ENCODE measurements at places on chromosomes 2 and 18.
A peak's percentile ranks its signal among the peaks of the same experiment; 100 is the strongest.

DNA sequence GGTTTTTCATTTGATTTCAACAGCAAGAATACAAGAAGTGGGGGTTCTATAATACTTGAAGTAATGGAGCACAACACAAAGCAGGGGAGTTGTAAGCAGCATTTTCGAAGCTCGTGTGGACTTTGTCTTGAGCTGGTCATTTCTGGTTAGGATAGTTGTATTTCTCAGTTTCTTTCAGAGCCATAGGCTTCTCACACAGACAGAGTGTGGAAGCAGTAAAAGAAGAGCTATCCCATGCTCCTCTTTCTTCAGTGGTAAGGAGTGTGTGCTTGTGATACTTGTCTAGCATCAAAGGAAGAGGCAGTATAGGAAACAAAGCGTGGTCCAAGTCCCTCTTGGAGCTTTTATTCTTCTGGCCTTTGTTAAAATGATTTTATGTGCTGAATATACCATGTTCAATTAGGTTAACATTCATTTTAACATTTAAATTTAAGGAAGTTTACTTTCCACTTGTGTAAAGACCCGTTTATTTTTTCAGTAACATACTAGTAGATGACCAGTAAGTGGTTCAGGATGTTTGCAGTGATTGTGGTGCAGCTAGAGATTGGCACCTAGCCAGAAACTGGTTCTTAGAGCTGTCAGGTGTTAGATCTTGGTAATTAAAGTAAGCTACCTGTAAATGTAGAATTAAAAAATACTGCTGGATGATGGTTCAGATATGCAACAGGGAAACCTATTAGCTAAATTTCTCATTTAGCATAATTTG is 14.6 kb downstream of the CCNYL1 start:
- peaks cover 14% of the 10 kb centered on the region for H3K4me1 ChIP-seq
- peaks cover 5% of the 10 kb centered on the region for H3K36me3 ChIP-seq
- H3K27me3 ChIP-seq: no peaks in the 10 kb centered on the region

- H3K36me3 ChIP-seq: peaks cover 6% of the 10 kb centered on the region
- H3K4me3 ChIP-seq: no peak overlapping the region
- H3K27me3 ChIP-seq: no peaks in the 10 kb centered on the region
- no peaks in the 10 kb centered on the region for H3K4me1 ChIP-seq
- H3K27ac ChIP-seq: no peak overlapping the region
Measured at GRCh38 chr2:120809151-120809550, 73.5 kb downstream of the GLI2 start.

- peak overlapping the region; percentile 38 for H3K4me3 ChIP-seq
- H3K4me1 ChIP-seq: peaks cover 34% of the 10 kb centered on the region
- no peak for DNase-seq
- H3K36me3 ChIP-seq: no peaks in the 10 kb centered on the region
Measured at GRCh38 chr2:174053355-174054151, 88.4 kb upstream of the SP3 start.

GRCh38 chr2:109246176-109246575 is 117.2 kb downstream of the SH3RF3 start:
- H3K36me3 ChIP-seq: no peaks in the 10 kb centered on the region
- H3K27ac ChIP-seq: no peak overlapping the region
- peaks cover 24% of the 10 kb centered on the region for H3K4me1 ChIP-seq
- DNase-seq: no peak
- H3K4me3 ChIP-seq: no peak overlapping the region
- H3K27me3 ChIP-seq: peaks cover 13% of the 10 kb centered on the region

- peaks cover 24% of the 10 kb centered on the region for H3K4me1 ChIP-seq
- H3K4me3 ChIP-seq: peak overlapping the region; percentile 72
- peaks cover 88% of the 10 kb centered on the region for H3K27me3 ChIP-seq
- peak; percentile 40 for DNase-seq
Measured at GRCh38 chr2:14633461-14634181, 1.1 kb downstream of the LRATD1 start.

DNA sequence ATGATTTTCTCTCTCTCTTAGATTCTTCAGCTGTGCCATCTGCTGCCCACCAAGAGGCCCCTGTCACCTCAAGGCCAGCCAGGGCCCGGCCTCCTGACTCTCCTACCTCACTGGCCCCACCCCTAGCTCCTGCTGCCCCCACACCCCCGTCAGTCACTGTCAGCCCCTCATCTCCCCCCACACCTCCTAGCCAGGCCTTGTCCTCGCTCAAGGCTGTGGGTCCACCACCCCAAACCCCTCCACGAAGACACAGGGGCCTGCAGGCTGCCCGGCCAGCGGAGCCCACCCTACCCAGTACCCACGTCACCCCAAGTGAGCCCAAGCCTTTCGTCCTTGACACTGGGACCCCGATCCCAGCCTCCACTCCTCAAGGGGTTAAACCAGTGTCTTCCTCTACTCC is 9.4 kb upstream of the GMPPA start:
- H3K27me3 ChIP-seq: peaks cover 62% of the 10 kb centered on the region
- H3K4me1 ChIP-seq: peaks cover 4% of the 10 kb centered on the region
- H3K27ac ChIP-seq: no peak overlapping the region
- H3K36me3 ChIP-seq: no peaks in the 10 kb centered on the region
- no peak overlapping the region for H3K4me3 ChIP-seq

DNA sequence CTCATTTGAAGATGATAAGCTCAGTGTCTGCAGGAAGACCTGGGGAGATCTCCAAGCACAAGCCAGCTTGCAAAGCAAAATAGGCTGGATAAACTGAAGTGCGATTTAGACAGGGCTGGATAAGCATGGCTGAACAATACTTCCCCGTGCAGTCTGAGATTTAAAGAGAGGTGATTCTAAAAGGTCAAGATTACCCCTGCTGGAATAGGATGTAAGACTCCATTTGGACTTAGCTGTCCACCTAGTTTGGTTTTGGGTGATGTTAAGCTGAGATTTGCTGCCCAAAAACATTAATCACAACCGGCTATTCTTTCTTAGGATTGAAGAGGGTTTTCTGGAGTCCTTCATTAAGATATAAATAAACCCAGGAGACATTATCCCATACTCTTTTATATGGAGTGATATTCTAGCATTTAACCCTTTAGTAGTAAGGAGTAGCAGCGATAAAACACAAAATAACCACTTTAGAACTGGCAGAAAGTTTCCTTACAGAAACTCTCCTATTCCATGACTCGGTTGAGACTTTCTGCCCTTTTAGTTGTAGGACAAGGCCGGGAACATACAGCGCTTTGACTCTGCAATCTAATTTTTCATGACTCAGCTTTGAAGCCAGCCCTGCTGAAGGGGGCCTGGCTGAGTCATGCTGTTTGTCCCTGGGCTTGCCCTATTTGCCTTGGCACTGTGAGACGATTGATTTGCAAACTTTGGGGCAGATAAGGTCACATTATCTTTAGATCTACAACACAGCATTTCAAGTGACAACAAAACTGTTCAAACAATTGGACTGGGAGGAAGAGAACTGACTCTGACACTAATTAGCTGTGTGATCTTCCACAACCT is 238.2 kb downstream of the GCA start:
- no peaks in the 10 kb centered on the region for H3K27me3 ChIP-seq
- DNase-seq: no peak
- H3K36me3 ChIP-seq: no peaks in the 10 kb centered on the region
- peaks cover 14% of the 10 kb centered on the region for H3K4me1 ChIP-seq

GRCh38 chr18:2758309-2758708 is 88.5 kb upstream of the EMILIN2 start:
- H3K36me3 ChIP-seq: peaks cover 23% of the 10 kb centered on the region
- H3K27me3 ChIP-seq: no peaks in the 10 kb centered on the region
- no peaks in the 10 kb centered on the region for H3K4me1 ChIP-seq
- H3K27ac ChIP-seq: no peak overlapping the region
- no peak for DNase-seq

- DNase-seq: no peak
- H3K27ac ChIP-seq: no peak overlapping the region
- H3K4me1 ChIP-seq: no peaks in the 10 kb centered on the region
- peaks cover 28% of the 10 kb centered on the region for H3K36me3 ChIP-seq
Measured at GRCh38 chr2:195722075-195722474, 65.0 kb downstream of the SLC39A10 start.

- H3K4me3 ChIP-seq: no peak overlapping the region
- no peaks in the 10 kb centered on the region for H3K36me3 ChIP-seq
- H3K27ac ChIP-seq: no peak overlapping the region
- peaks cover 10% of the 10 kb centered on the region for H3K4me1 ChIP-seq
- no peak for DNase-seq
Measured at GRCh38 chr2:1515986-1516797, 102.9 kb downstream of the TPO start.

DNA sequence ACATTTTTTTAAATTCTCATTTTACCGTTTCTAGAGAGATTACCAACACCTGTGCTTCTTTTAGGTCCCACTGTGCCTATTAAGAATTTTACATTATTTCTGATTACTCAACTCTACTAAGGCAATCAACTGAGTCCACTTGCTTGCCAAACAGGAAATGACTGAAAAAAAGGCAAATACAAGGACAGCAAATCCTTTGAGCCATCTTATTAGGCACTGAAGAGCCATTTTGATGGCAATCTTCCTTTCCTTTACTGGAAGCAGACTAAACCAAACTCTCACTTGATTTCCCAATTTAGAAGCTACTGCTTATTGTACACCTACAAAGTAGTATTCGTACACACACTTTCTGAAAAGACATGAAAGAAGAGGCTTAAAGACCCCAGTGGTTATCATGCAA is 121.4 kb upstream of the COL3A1 start:
- H3K27ac ChIP-seq: peak overlapping the region; percentile 67
- no peak overlapping the region for H3K4me3 ChIP-seq
- H3K36me3 ChIP-seq: no peaks in the 10 kb centered on the region
- H3K4me1 ChIP-seq: peaks cover 50% of the 10 kb centered on the region
- no peak for DNase-seq

DNA sequence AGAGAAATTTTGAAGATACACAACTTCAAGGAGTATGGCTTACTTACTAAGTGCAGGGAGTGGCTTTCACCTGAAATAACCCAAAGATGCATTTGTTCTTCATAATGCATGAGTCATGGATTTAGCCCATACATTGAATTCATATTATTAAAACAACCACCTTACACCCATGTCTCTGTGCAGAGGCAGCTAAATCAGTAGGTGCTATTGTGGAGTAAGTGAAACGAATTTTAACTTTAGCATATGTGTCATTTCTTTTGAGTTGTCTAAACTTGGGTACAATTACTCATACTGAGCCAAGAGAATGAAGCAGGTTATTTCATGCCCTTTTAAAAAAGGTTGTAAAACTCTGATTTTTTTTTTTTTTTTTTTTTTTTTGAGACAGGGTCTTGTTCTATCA is 11.0 kb upstream of the ANKRD29 start:
- no peak overlapping the region for H3K27ac ChIP-seq
- no peak for DNase-seq

DNA sequence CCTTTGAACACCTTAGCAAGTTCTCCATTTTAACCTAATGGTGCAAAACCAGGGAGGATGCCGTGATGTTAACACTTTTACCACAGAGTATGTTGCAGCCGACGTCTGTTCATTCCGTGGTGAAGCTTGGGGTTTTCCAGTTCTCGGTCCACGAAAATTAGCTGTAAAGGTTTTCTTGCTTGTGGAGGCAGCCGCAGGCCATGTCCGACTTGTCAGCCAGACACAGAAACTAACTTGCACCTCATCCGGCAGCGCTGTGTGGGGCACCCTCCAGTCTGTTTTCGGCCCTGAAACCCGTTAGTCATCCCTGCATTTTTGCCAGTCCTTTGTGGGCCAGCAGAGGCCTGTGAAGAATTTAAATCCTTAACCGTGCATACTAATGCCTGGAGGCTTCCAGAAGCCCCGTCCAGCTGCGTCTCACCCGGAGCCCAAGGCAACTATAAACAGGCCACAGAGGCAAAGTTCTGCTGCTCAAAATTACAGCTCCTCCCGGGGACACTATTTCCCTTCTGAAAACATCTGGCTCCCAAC is 70.6 kb downstream of the SH3YL1 start:
- no peaks in the 10 kb centered on the region for H3K27me3 ChIP-seq
- H3K4me3 ChIP-seq: no peak overlapping the region
- no peaks in the 10 kb centered on the region for H3K4me1 ChIP-seq
- H3K27ac ChIP-seq: no peak overlapping the region

DNA sequence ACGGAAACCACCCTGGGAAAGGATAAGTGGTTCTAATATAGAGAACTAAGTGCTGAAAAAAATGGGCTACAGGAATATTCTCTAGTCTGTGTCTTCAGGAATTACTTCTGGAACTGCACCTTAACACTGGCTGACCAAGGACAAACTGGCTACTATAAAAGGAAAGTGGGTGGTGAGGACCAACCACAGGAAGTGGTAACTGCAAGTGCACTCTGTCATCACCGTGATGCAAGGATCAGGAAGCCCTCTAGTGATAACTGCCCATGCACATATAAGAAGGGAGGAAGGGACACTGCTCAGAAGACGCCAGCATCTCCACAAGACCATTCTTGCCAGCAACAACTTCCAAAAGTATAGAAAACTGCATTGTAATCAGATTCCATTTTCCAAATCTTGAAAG is 424.4 kb upstream of the RGPD4 start:
- H3K27ac ChIP-seq: no peak overlapping the region
- no peak overlapping the region for H3K4me3 ChIP-seq
- no peak for DNase-seq
- no peaks in the 10 kb centered on the region for H3K36me3 ChIP-seq
- H3K27me3 ChIP-seq: peaks cover 1% of the 10 kb centered on the region
- H3K4me1 ChIP-seq: peaks cover 7% of the 10 kb centered on the region

DNA sequence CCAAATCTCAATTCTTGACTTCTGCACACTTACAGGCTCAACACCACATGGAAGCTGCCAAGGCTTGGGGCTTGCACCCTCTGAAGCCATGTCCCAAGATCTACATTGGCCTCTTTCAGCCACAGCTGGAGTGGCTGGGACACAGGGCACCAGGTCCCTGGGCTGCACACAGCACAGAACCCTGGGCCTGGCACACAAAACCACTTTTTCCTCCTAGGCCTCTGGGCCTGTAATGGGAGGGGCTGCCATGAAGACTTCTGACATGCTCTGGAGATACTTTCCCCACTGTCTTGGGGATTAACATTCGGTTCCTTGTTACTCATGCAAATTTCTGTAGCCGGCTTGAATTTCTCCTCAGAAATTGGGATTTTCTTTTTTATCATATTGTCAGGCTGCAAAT is 29.9 kb downstream of the SP9 start:
- DNase-seq: no peak
- no peaks in the 10 kb centered on the region for H3K4me1 ChIP-seq
- H3K36me3 ChIP-seq: peaks cover 72% of the 10 kb centered on the region
- H3K4me3 ChIP-seq: no peak overlapping the region

- no peak overlapping the region for H3K27ac ChIP-seq
- DNase-seq: no peak
- no peak overlapping the region for H3K4me3 ChIP-seq
- H3K27me3 ChIP-seq: no peaks in the 10 kb centered on the region
- H3K4me1 ChIP-seq: peaks cover 23% of the 10 kb centered on the region
Measured at GRCh38 chr2:26008851-26009566, 24.9 kb upstream of the RAB10 start.

DNA sequence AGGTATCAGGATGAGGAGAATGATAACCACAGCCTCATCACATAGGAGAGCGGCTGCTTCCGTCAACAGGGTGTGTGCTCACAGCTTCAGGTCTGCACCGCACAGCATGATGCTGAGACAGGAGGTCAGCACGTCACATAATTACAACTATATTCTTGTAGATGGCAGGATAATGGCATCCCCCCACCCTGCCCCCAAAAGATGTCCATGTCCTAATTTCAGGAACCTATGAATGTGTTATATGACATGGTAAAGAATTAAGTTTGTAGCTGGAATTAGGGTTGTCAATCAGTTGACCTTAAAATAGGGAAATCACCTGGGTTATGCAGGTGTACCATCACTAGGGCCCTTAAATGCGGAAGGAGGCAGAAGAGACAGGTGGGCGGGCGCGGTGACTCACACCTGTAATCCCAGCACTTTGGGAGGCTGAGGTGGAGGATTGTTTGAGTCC is 73.9 kb downstream of the ARL4C start:
- no peak for DNase-seq
- H3K36me3 ChIP-seq: no peaks in the 10 kb centered on the region
- no peak overlapping the region for H3K4me3 ChIP-seq
- peaks cover 56% of the 10 kb centered on the region for H3K4me1 ChIP-seq
- H3K27ac ChIP-seq: peak overlapping the region; percentile 75
